ENCODE measurements at places on chromosomes 11 and 22.
A peak's percentile ranks its signal among the peaks of the same experiment; 100 is the strongest.

GRCh38 chr11:74681686-74682651, 49.3 kb downstream of the CHRDL2 start:
- DNase-seq, result no peak

DNA sequence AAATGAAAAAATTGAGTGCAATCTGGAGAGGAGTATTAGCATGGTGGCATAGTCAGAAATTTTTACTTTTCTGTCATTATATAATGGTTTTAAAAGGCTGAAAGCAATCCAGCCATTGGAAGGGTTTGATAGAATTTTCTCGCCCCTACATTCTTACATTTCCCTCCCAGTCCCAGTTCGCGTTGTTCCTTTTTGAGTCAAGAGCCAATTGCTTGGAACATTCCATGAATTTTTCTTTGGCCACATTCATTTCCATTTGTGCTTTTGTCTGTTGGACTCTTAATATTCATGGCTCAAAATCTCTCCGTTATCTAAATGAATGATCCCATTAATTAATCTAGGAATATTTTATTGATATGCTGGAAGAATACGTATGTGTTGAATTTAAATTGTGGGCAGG, 66.0 kb downstream of the GRK3 start:
- no peak for DNase-seq

DNA sequence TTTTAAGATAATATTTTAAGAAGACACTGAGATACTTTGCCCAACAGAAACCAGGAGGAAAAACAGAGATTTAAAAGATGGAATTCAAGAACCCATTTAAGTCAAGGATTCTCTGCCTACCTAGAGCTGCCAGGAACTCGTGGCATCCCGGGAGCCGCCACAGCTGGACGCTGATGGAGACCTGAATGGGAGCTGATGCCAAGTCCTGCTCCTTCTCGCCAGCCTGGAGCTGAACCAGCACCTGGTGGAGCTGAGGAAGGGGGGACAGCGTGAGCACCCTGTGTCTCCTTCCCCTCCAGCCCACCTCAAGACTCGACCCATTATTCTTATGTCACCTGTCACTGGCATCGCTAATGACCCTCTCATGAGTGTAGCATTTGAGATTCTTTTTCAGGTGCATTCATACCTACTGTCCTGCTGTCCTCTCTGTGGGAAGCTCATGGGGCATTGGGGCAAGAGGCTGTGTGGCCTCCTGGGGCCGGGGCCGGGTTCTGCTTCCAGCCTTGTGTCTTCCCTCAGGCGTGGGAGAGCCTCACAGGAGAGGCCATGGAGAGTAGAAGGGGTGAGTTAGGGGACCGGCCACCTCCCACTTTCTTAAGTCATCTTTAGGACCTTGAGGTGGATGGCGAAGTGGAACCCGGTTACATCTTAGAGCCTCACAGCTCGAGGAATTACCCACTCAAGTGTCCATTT, 70.8 kb upstream of the PITPNB start:
- no peak for DNase-seq

DNA sequence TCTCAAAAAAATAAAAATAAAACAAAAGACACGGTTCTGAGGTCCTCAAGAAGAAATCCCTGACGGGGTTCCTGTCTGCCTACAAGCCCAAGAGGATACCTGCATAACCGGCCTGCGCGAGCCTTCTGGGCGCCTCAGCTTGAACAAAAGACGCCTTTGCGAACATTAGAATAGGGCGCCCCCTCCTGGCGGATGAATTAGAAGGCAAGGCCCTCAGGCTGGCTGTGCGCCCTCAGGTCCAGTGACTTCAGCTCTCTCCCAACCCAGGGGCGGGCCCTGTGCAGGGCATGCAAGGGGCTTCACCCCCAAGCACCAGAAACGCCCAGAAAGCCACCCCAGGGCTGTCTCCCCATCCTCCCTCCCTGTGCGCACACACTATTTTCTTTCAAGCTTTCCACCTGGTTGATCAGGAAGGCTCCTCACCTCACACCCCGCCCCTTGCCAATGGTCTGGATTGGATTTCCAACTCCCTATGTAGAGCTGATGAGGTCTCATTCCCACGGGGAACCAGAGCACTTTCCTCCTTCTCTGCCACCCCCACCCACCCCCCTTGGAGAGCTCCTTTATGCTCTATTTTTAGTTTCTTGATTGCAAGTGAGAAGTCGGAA, 273.3 kb downstream of the BUD13 start:
- peak; percentile 82 for DNase-seq

DNA sequence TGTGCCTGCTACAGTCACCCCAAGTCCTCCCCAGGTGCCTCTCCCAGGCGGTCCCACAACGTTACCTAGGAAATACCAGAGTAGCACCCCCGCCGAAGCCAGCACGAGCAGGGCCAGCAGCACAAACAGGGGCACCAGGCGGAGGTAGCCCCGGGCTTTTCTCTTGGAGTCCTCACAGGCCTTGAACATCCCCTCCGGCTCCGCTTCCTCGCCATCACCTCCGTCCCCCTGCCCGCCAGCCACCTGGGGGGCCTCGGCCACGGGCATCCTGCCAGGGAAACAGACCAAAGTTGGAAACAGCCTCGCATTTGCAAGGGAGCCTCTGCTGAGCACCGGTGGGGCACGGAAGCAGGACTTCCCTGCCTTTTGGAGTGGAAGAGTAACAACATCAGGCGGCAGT, 6.4 kb downstream of the TMPRSS6 start:
- no peak for DNase-seq

DNA sequence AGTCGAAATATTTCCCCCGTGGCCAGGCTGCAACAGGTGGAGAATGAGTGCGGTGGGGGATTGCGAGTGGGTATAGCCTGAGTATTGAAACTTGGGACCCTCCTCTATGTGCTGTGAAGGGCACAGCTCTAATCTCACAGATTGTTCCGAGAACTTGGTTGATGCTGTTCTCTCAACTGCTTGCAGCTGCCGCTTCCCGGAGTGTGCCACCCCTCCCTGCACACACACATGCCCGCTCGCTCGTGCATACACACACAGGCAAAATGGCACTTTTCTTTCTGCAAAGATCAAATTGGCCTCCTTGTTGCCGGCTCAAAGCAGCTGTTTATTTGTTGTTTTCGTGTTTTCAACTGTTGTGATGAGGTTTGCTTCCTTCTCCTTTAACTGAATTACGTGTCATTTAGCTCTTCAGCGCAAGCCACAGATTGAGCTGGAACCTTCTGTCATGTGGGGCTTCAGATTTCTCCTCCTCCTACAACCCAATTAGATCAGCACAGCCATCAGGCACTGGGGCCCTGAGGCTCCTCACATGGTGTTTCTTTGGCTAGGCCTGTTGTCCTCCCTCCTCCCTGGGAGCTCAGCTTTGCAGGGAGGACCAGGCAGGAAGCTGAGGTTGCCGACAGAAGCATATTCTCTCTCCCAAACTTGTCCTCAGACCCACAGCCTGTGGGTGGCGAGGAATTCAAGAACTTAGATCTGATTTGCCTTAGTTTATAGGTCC, 13.9 kb upstream of the B3GAT1 start:
- no peak for DNase-seq

- no peak for DNase-seq
These were observed 786.1 kb upstream of the CNTN5 start for GRCh38 chr11:98234698-98235097.

DNA sequence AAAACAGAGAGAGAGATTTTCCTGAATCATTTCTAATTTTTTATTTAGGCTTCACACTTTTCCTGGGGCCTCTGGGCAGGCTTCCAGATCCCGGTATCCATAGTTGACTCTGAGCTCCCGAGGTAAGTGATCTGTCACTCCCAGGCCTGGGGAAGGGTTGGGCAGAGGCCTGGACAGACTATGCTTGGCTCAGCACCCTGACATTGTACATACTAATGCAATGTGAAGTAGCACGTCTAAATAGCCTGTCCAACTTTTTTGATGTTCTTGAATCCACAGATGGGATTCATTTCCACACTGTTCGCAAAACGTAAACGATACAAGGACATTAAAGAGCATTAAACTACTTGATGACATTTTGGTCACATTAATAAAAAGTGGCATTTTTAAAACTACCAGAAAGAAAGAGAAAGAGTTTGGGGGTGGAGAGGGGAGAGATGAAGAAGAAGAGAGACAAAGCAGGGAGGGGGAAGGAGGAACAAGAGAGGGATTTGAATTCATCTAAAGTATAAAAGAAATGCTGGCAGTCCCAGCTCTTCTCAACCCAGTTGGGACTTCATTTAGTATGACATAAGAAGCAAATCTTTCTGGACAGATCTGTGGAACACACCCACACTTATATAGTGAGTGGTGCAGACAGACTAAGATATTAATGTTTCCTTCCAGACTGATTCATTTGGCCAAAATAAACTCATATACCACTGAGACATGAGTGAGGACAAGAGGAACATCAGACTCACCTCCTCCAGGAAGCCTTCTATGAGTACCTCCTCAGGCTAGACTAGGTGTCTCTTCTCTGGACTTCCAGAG, 514.2 kb downstream of the SOX6 start:
- DNase-seq, result no peak

DNA sequence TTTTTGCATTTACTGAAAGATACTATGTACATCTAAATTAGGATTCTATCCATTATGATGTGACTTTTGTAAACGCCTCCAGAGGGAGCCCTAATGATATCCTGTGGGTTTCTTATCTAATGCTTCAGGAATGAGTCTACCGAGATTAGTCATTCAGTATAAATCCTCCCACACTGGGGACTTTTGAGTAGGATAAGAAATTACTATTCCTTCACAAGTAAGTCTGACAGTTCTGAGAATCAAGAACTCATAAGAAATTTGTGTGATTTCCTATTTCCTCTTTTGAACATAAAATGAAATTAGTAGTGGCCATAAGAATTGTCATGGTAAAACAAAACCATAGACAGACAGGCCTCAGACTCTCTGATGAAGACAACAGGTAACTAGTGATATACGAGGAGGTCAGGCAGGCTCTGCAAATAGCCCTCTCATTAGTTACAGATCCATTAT, 10.0 kb upstream of the OR5M1 start:
- DNase-seq, result peak; percentile 6

DNA sequence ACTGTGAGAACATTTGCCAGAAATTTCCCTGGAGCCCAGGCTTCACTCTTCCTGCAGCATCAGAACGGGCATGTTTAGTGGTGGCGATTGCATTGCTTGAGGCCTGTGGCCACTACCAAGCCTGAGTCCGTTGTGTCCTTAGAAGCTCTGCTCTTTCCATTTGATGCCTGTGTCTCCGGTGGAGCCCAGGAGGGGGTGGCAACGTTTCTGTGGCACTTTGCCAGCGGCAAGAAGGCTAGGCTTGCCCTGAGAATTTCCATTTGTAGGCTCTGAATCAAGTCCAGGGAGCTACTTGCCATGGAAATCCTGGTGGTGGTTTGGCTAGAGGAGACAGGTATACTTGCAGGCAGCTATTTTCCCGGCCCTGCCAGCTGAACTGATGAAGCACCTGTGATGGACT, 47.1 kb downstream of the ADAMTS8 start:
- no peak for DNase-seq

DNA sequence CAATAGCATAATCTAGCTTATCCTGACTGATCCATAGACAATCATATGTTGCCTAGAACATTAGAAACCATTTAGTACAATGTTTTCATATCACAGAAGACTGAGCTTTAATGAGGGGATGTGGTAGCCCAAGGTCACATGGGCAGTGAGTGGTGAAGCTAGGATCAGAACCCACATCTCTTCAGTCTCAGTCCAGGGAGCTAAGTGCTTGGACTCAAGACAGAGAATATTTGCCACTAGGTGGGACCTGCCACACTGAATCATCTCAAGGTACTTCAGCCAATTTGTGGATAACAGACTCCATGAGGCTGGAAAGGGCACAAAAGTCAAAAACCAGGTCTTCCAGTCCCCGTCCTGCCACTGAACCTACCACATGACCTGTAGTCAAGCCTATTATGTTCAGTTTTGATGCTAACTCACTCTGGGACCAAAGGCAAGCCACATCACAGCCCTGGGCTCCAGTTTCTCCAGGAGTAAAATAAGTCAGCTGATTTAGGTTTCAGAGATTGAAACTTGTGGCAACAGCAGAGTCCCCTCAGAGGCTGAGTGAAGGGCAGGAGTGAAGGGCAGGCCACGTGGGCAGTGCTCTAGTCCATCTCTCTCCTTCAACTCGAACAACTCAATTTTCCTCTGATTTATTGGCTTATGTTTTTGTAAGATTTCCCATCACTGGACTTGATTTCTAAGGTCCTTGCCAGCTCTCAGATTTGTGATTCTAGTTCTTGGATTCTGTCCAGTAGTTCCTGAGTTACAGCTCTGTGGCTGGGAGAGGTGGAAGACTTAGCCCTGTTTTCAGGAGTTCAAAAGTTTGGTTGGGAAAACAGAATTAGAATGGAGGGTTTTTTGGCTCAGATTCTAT, 84.6 kb upstream of the PHOX2A start:
- no peak for DNase-seq
